Esophagus mucosa (tissue), 1 donor: ENCODE measurements at places on chromosomes 13 and 19. TPM values are rescaled to one million over a fixed set of nuclear protein-coding genes. Genes with fewer than 3 reads are reported as not detected.

Gene MISP3
- 3.4 TPM for total RNA-seq

DNA sequence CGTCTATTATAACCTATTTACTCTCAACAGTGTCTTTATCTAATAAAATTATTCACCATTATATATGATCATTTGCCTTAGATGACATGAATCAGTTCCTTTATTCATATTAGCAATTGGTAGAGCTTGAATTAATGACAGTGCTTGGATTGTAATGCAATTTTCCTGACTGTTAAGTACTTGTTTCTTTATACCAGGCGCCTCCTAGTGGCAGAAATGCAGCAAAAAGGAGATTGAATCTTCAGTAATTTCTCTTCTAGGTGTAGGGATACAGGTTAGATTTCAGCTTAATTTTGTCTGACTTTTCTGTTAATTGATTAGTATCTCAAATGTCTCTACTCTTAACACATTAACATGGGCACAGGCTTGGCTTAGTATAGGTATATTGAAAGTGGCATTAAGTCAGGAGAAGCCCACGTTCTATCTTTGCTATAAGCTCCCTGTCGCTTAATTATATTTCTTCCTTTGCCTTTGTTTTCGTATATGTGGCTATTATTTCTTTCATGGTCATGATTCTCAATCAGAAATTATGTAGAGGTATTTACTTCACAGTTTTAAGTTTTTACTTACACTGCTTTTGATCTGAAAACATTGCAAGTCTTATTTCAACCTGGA lies 9.1 kb upstream of the LHFPL6 start:
- ATAC-seq: peak; percentile 26

DNA sequence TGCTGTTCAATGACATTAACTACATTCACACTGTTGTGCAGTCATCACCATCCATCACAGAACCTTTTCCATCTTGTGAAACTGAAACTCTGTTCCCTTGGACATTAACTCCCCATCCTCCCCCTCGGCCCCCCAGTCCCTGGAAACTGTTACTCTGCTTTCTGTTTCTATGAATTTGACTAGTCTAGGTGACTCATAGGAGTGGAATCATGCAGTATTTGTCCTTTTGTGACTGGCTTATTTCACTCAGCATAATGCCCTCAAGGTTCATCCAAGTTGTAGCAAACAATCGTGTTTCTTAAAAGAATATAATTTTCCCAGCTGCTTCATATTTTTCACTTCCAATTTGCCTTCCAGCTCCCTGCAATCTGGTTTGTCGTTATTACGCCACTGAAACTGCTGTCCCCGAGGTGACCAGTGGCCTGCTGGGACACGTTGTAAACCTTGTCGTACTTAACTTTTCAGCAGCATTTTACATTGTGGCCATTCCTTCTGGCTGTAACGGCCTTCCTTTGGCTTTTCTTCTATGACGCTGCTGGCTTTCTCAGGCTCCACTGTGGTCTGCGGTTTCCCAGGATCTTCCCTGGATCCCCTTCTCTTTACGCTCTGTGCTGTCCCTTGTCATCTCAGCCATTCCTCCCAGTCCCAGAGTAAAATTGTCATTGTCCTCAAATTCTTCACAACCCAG lies 74.0 kb downstream of the DHRS12 start:
- ATAC-seq: peak; percentile 52

GRCh38 chr19:36032251-36033104 lies at the start of gene CLIP3:
Gene CLIP3, minus strand, starts transcription at chr19:36032873. Its CDS starts 516 bp downstream, at chr19:36032357.
- ATAC-seq: peak; percentile 7

DNA sequence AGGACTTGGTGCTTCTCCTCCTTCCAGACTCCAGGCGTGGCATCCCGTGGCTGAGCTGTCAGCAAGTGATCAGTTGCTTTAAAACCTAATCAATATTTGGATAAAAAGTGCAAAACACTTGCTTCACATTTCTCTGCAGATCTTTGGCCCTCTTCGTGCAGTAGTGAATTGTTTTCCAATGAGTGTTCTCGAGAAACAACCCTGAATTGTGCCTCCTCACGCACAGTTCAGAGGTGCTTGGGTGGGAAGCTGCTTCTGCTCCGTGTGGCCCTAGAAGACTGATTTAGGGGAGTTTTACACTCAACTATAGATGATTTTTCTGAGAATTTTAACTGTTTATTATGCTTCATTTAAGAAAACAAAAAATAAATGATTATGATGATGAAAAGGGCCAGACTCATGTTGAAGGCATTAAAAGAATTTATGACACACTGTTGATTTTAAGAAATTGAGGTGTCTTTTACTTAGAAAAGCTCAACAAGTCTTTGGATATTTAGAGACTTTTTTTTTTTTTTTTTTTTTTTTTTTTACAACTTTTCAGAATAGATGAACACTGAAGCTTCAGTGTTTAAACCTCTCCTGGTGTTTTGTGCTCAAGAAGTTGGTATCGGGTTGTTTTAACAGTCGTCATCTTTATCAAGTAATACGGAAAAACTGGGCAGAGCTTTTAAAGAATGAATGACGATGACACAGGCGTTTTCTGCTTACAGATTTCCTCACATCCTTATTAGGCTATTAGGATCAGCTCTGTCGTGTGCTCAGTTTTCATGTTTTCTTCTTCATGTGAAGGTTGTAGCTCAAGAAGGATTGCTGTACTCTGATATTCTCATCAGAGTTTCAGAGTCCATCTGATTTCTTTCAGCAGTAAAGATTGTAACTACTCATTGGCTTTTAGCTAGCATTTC lies 39.5 kb upstream of the TEX29 start:
- ATAC-seq: no peak
